ENCODE measurements at places on chromosomes 3 and 15.

DNA sequence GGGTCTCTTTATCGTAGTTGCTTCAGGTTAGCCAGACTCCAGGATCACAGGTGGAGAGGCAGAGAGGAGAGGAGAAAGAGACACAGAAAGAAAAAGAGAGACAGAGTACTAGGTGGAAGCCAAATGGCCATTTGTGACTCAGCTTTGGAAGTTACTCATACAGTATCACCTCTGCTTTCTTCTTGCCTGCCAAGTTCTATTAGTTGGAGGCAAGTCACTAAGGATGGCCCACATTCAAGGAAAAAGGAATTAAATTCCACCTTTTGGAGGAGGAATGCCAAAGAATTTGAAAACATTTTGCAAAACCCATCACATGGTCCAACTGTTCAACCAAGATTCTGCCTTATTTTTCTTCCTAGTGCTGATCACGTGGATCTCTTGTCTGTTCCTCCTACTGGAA lies 291.1 kb downstream of the CHL1 start:
- H3K27me3 ChIP-seq: no peaks in the 10 kb centered on the region
- H3K4me1 ChIP-seq: no peaks in the 10 kb centered on the region
- no peak for DNase-seq
- H3K27ac ChIP-seq: no peak overlapping the region
- no peak overlapping the region for H3K4me3 ChIP-seq

DNA sequence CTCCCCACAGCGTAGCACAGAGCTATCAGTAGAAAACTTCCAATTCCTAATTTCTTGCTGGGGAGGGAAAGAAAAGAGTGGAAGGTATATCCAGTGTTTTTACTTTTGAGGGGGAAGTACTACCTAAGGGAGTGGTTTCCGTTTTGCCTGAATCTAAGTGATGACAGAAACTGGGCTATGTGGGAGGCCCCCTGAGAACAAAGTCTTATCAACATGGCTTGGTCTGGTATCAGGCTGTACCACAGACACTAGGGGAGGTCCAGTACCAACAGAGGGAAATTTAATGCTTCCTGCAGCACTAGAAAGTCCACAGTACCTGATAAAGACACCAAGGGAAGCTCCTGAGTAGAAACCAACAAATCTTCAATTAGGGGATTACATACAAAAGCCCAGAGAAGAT lies 199.2 kb downstream of the IL5RA start:
- no peak for DNase-seq
- H3K4me1 ChIP-seq: no peaks in the 10 kb centered on the region
- H3K27ac ChIP-seq: no peak overlapping the region
- no peaks in the 10 kb centered on the region for H3K36me3 ChIP-seq
- no peak overlapping the region for H3K4me3 ChIP-seq
- no peaks in the 10 kb centered on the region for H3K27me3 ChIP-seq

DNA sequence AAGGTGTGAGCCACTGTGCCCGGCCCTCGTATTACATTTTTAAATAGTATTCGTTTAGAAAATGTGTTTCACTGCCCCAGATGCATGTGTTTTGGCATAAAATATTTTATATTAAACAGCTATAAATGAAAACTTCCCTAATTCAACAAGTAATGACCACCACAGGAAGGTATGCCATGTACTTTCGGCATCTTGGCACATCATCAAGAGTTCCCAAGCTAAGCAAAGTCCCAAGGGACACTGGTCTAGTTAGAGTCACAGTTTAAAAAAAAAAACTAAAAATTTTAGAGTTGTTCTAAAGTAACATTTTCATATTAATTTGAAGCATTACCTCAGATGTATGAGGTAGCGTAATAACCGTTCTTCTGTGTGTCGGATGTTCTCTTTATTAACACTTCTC lies 15.6 kb upstream of the ARPP19 start:
- no peaks in the 10 kb centered on the region for H3K4me1 ChIP-seq
- peaks cover 3% of the 10 kb centered on the region for H3K36me3 ChIP-seq
- no peaks in the 10 kb centered on the region for H3K27me3 ChIP-seq

- no peaks in the 10 kb centered on the region for H3K27me3 ChIP-seq
- no peaks in the 10 kb centered on the region for H3K36me3 ChIP-seq
- DNase-seq: no peak
Measured at GRCh38 chr15:69859866-69860265, 237.9 kb downstream of the TLE3 start.

DNA sequence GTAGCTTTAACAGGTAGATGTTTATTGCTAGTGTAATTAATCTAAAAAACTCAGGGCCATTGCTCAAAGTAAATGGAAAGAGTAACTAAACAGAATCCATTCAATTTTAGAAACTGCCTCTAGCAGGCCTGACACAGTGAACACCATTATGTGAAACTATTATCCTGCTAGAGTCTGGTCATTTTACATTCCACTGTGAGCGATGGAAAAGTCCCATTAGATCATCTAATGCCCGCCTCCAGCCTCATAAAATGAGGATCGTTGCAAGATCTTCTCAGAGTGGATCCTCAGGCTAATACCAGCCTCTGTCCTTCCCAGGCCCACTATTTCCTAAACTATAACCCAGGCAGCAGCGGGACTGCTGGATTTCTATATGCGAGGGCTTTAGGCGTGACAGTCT lies 107.7 kb downstream of the WDR76 start:
- no peak for DNase-seq
- no peaks in the 10 kb centered on the region for H3K4me1 ChIP-seq
- H3K27me3 ChIP-seq: no peaks in the 10 kb centered on the region
- no peaks in the 10 kb centered on the region for H3K36me3 ChIP-seq
- H3K4me3 ChIP-seq: no peak overlapping the region

- peak overlapping the region; percentile 36 for H3K27ac ChIP-seq
- no peaks in the 10 kb centered on the region for H3K36me3 ChIP-seq
- no peak overlapping the region for H3K4me3 ChIP-seq
- H3K27me3 ChIP-seq: no peaks in the 10 kb centered on the region
- H3K4me1 ChIP-seq: no peaks in the 10 kb centered on the region
Measured at GRCh38 chr3:156620901-156621300, 53.5 kb upstream of the TIPARP start.

- H3K27me3 ChIP-seq: no peaks in the 10 kb centered on the region
- no peaks in the 10 kb centered on the region for H3K4me1 ChIP-seq
- H3K27ac ChIP-seq: no peak overlapping the region
Measured at GRCh38 chr3:126050050-126050392, 33.9 kb downstream of the SLC41A3 start.

All from hepatocyte (in vitro differentiated cells).